Activated T-cell treated with anti-CD3 and anti-CD28 coated beads, Interleukin-2, amount 50 U/mL, for 72 hours (primary cell): ENCODE measurements at places on chromosomes 5 and 9.

DNA sequence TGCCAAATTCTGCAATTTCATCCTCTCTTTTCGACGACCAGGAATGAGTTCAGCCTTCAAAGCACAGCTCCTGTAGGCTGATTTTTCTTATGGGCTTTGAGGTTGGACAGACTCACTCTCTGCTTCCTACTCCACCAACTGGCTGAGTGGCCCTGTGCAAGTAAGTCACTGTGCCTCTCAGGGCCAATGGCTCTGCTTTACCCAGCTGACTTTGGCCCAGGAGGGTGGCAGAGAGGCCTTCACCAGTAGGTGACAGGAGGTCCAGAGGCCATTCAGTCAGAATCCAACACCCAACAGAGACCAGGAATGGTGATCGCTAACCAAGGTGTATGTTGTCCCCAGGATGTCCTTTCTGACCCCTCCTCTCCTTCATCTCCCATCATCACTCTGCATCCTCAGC, 49.5 kb upstream of the ALDH1B1 start:
- DNase-seq, result no peak

- DNase-seq, result no peak
These were observed 437.1 kb downstream of the PRR16 start for GRCh38 chr5:120901199-120901598.

- no peak for DNase-seq
These were observed 420.8 kb downstream of the CHSY3 start for GRCh38 chr5:130324953-130325671.

GRCh38 chr5:14913096-14913495, 41.5 kb upstream of the ANKH start:
- DNase-seq, result no peak

DNA sequence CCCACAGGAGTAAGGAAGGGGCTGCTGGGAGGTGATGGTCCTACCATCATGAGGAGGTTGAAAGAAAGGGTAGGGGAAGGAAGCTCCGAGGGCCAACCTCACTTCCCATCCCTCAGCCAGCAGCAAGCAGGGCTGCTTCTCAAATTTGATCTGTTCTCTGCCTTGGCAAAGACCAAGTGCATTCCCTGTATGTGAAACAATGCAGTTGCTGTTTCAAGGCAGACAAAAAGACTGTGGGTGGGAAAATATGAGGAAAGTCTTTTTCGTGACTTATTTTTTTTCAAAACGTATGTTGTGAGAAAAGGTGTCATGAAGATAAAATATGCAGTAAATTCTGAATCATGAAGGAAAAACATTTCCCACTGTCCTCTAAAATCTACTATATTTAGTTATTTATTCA, 165.9 kb downstream of the ARSB start:
- no peak for DNase-seq

- no peak for DNase-seq
These were observed 595.7 kb downstream of the EFNA5 start for GRCh38 chr5:107074996-107075395.

DNA sequence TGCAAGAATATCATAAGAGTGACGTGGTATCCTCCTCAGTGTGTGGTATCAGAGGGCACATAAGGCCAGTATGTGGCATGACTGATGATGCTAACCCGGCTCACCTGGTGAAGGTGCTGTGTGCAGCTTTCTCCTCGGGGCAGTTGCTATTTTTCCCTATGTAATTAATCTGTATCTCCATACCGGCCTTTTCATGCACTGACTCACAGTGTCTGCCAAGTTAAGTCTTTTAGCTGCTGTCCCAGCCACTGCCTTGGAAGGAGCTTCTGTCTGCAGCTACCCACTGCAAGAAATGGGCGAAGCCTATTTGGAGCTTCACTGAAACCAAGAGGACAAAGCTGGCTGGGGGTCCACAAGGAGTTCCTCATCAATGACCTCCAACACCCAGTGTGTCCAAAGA, 46.0 kb downstream of the NXNL2 start:
- no peak for DNase-seq

GRCh38 chr9:132163876-132164603, 2.2 kb downstream of the NTNG2 start:
- DNase-seq, result no peak

- no peak for DNase-seq
These were observed 20.3 kb upstream of the ENC1 start for GRCh38 chr5:74660873-74661272.

GRCh38 chr5:38453506-38453905, 102.9 kb downstream of the LIFR start:
- peak; percentile 61 for DNase-seq

DNA sequence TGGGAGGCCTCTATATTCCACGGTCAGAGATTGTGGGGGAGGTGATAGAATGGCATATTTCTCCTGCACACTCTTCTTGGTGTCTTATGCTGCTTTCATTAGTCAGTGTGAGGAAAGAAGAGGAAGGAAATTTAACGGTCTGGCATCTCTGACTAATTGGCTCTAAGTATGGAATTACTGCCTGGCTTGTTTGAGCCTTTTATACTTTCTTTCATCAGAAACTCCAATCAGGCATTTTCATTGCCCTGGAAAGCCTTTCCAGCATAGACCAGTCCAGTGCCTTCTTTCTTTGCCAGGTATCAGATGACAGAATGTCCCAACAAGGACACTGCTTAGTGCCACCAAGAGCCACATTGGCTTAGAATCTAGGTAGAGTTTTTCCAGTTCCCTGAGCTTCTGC, 30.2 kb downstream of the CYSTM1 start:
- DNase-seq, result no peak

DNA sequence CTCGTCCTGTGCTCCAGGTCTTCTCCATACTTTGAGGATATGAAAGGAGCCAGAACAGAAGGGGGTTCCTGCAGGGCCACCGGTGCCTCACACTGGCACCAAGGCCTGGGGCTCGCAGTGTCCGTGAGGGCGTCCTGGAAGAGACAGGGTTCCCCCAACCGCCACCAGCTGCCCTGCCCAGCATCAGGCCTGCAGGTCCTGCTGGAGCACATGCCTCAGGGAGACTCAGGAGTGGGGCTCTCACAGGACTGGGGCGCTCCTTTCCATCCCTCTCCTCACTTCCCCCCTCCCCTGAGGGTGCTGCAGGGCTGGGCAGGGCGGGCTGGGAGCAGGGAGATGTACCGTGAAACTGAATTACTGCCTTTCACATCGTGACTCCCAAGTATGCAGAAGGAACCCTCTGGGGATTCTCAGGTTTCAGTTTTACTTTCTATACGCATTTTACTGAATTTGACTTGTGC, 31.7 kb downstream of the CEP72 start:
- DNase-seq, result no peak

GRCh38 chr9:97705354-97705950, 8.3 kb upstream of the XPA start:
- DNase-seq, result no peak

- peak; percentile 7 for DNase-seq
These were observed 441.8 kb upstream of the TLE4 start for GRCh38 chr9:79129865-79130480.

GRCh38 chr5:125476901-125477585, 730.6 kb upstream of the ZNF608 start:
- DNase-seq, result no peak

DNA sequence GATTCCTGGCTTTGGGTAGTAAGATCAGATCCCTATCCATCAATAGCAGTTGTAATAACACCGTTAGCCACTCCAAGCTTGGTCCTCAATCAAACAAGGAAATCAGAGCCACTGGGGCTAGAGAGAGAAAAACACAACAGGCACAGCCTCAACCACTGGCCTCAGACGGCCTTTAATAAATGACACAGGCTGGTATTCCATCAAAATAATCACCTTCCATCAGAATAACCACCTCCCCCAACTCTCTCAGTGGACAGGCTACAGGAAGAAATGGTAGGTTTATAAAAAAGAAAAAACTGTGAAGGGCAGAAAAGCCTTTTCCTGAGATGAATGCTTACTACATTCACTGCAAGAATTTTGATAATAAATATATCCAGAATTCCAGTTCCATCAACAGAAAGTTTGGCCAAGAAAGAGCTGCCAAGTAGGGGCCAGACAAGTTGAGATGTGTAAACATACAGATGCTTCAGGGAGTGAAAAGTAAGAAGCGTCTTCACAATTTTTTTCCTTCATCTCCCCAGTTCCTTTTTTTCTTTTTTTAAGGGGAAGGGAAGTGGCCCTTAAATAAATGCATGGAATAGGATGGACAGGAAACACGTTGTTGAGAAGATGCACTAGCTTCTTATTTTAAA, 5.5 kb downstream of the FOXD1 start:
- no peak for DNase-seq

- DNase-seq, result no peak
These were observed 35.2 kb downstream of the ROPN1L start for GRCh38 chr5:10476878-10477277.

GRCh38 chr9:128394379-128395168, 23.4 kb downstream of the URM1 start:
- DNase-seq, result no peak

DNA sequence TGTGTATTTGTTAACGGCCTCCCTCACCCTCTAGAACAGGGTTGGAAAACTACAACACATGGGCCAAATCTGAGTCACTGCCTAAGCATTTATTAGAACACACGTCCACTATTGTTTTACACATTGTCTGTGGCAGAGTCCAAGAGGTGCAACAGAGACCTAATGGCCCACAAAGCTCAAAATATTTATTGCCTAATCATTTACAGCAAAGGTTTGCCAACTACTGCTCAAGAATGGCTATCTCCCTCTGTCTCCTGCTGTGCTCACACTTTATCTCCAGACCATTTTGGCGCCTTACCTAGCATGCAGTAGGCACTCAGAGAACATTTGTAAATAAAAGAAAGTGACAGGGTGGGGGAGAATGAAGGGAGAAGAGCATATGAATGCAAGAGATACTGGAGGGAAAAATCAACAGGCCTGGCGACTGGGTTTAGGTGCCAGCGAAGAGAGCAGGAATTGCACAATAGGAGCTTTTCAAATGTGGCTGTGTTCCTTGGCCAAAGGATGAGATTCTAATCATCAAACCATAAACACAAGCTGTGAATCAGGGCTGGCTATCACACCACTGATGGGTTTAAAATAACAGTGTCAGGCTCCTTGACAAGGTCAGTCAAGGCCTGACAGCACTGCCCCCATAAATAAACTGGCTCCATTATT, 80.3 kb downstream of the EPB41L4A start:
- DNase-seq, result no peak

GRCh38 chr5:30413540-30413939, 779.9 kb upstream of the CDH6 start:
- no peak for DNase-seq

DNA sequence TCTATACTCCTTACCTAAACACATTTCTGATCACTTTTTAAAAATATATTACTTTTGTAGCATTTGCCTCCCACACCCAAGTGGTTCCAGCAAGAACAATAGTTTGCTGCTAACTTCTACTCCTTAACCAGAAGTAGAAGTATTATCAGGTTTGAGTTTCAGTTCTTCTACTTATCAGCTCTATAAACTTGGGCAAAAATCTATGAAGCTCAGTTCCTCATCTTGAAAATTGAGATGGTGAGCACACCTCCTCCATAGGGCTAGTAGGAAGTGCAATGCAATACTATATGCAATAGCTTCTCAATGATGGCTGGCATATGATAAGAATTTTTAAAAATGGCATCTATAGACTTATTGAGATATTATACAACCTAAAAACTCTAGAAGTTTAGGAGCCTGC, 283.7 kb downstream of the TLR4 start:
- no peak for DNase-seq

- no peak for DNase-seq
These were observed 86.6 kb upstream of the ANKH start for GRCh38 chr5:14958188-14958587.

DNA sequence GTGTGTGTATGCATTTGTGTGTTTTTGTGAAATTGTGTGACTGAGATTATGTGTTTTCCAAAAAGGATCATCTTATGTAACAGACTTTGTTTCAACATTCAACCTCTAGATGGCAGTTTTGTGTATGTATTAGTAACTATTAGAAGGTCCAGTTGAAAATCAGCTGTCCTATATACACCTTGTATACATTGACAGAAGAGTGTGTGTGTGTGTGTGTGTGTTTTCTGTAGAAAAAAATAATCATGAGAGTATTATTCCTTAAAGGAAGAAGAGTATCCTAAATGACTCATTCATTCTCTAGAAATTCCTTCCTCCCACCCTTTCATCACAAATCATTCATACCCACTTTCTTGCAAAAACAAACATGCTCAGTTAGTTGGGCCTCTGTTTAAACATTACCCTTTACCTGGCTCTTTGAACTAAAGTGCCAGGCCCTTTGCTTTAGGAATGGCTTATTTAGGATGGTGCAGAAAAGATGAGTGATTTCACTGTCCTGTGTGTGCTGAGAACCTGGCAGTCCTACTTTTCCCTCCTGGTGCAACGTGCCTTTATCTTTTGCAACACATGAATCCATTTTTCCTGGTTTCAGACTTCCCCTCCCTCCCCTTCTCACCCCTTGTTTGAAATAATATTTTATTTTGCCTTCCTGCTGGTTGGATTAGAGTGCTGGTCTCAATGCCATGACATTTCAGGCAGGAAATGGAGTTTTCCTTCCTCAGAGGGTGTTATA, 152.2 kb downstream of the ARHGAP26 start:
- no peak for DNase-seq

- DNase-seq, result no peak
These were observed 160.4 kb upstream of the CDH12 start for GRCh38 chr5:23013395-23013998.

DNA sequence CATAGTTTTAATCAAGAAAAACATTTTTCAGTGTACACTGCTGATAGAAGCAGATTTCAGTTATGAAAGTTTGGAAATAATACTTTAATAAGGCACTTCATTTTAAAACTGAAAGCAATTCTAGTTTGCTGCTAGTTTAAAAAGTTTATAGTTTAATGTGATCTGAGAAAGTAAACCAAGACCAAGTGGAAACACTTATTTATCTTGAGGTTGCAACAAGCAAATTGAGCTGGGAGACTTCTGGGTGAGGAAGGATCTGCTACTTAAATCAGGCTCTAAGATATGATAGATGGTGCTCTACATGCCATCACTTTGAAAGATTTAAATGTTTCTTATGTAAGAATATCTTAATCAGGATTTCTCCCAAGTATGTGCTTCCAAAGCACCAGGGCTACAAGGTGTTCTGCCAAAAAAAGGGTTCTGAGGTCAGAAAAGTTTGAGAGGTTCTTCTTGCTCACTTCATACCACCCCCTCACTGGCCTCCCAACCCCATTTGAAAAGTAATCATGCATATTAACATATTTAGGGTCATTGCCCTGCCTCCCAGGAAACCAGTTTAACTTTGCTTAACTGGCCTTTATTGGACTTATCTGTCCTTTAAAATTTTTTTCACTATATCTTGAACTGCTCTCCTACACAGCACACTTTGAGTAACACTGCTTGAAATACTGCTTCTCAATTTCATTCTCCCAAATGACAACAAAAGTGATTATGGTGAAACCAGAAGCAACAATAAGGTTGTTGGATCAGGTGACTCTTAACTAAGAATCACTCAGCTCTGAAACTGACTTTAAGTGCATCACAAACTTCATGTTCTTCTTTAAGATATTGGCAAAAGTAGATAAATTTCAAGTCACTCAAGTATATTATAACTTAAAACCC, 15.5 kb downstream of the SLC44A1 start:
- no peak for DNase-seq

DNA sequence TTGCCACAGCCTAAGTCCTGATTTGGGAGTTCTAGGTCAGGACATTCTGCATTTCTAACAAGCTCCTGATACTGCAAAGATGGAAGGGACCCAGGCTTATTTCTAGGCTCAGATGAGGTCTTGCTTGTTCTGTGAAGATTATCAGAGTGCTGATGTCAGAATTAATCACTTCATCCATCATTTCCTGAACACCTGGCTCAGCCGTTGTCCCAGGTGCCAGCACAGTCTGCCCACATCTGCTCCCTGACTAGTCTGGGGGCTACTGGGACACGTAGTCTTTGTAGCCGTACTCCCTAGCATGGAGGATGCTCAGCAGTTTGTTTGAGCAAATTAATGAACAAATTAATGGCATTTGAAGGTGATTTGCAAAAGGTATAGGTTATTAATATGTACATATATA, 17.9 kb upstream of the SPINK4 start:
- no peak for DNase-seq
